ENCODE measurements at places on chromosomes 6 and 20. TPM values are rescaled to one million over a fixed set of nuclear protein-coding genes. Genes with fewer than 3 reads are reported as not detected.

Gene LY6G6D
- total RNA-seq = not detected

Gene ZNF391
- total RNA-seq = 2.4 TPM

Gene BEND6
- total RNA-seq = 14.3 TPM

Gene CHMP4B
- total RNA-seq = 37.4 TPM

Gene FAM209A
- not detected for total RNA-seq

Gene PTCHD4
- total RNA-seq = 5.9 TPM

Gene MEI4
- total RNA-seq = not detected

Gene PPP1R3G
- total RNA-seq = 1.5 TPM

Gene C6orf58
- total RNA-seq = not detected

Gene C6orf118
- total RNA-seq = not detected

Gene ASIP
- not detected for total RNA-seq

Gene AKAP12
- total RNA-seq = 99.7 TPM

Gene DHX16
- total RNA-seq = 33.6 TPM

Gene TMC2
- not detected for total RNA-seq

Gene IMPG1
- total RNA-seq = not detected

Gene SRSF12
- 0.14 TPM for total RNA-seq

Gene PTK6
- 0.18 TPM for total RNA-seq

Gene OR2J1
- total RNA-seq = not detected

Gene COL21A1
- total RNA-seq = 0.30 TPM

Gene TAGAP
- total RNA-seq = not detected

Gene MUC22
- not detected for total RNA-seq

Gene TFAP2D
- not detected for total RNA-seq

Gene PNLDC1
- total RNA-seq = not detected

Gene HCRTR2
- not detected for total RNA-seq

Gene HLA-DOB
- 0.18 TPM for total RNA-seq

Gene MEP1A
- total RNA-seq = not detected
